ENCODE measurements at places on chromosomes 3 and 15. TPM values are rescaled to one million over a fixed set of nuclear protein-coding genes. Genes with fewer than 3 reads are reported as not detected.

Gene P2RY14
- not detected for total RNA-seq

Gene CNBP
- total RNA-seq: 220 TPM

Gene ROBO2
- under 0.01 TPM for total RNA-seq

Gene GATM
- 0.65 TPM for total RNA-seq

Gene SOX14
- total RNA-seq: not detected

Gene NUP210
- total RNA-seq: 0.29 TPM

Gene RPL4
- 3,866 TPM for total RNA-seq

Gene RLBP1
- total RNA-seq: not detected

Measured in vein endothelial cell (primary cell).